Hair follicle dermal papilla cell (primary cell): ENCODE measurements at places on chromosomes 5 and 9. TPM values are rescaled to one million over a fixed set of nuclear protein-coding genes. Genes with fewer than 3 reads are reported as not detected.

The TARS1 gene
- 209 and 219 TPM in 2 replicates for total RNA-seq

The CARD6 gene
- total RNA-seq, result 14.6 and 18.0 TPM in 2 replicates

The IRF1 gene
- 76.4 and 90.7 TPM in 2 replicates for total RNA-seq

The LRRC19 gene
- total RNA-seq, result not detected in 2 replicates

The DMRT3 gene
- total RNA-seq, result not detected in 2 replicates

The TAF11L5 gene
- total RNA-seq, result not detected in 2 replicates

The MUSK gene
- 0.12 and 0.97 TPM in 2 replicates for total RNA-seq

The GABRA1 gene
- total RNA-seq, result not detected in 2 replicates

The NTRK2 gene
- 3.1 and 3.5 TPM in 2 replicates for total RNA-seq

The PCDHGA12 gene
- 23.6 and 37.8 TPM in 2 replicates for total RNA-seq

The RASA1 gene
- 45.7 and 53.7 TPM in 2 replicates for total RNA-seq

The WDR31 gene
- 1.6 and 2.2 TPM in 2 replicates for total RNA-seq

The CHMP5 gene
- 45.6 and 55.6 TPM in 2 replicates for total RNA-seq

The NR5A1 gene
- total RNA-seq, result not detected in 2 replicates

The RARS1 gene
- total RNA-seq, result 145 and 155 TPM in 2 replicates

The RPP25L gene
- total RNA-seq, result 15.4 and 18.3 TPM in 2 replicates

The ADCY2 gene
- under 0.01 and 0.65 TPM in 2 replicates for total RNA-seq

The AQP7 gene
- not detected in 2 replicates for total RNA-seq

The BAAT gene
- total RNA-seq, result 0.12 TPM in 1 of 2 replicates, not detected in the other

The PCDHAC1 gene
- 0.36 and 0.49 TPM in 2 replicates for total RNA-seq

The FAM169A gene
- total RNA-seq, result 4.7 and 5.3 TPM in 2 replicates

The FST gene
- 77.4 and 80.5 TPM in 2 replicates for total RNA-seq

The FAXDC2 gene
- 8.1 and 10.0 TPM in 2 replicates for total RNA-seq

The NSD1 gene
- 39.6 and 58.1 TPM in 2 replicates for total RNA-seq

The ENHO gene
- not detected in 2 replicates for total RNA-seq

The GLRA1 gene
- total RNA-seq, result not detected in 2 replicates

The PAXX gene
- 7.3 and 8.5 TPM in 2 replicates for total RNA-seq

The SLC36A2 gene
- not detected in 2 replicates for total RNA-seq

The LRRC26 gene
- not detected in 2 replicates for total RNA-seq

The CYLC2 gene
- not detected in 2 replicates for total RNA-seq

The SLC4A9 gene
- total RNA-seq, result not detected in 2 replicates

The PRDM9 gene
- not detected in 2 replicates for total RNA-seq

The PRLR gene
- total RNA-seq, result 0.49 and 3.2 TPM in 2 replicates

The MLANA gene
- total RNA-seq, result 0.32 TPM in 1 of 2 replicates, not detected in the other

The FAM78A gene
- 0.49 and 0.73 TPM in 2 replicates for total RNA-seq

The KIF12 gene
- total RNA-seq, result under 0.01 and 0.12 TPM in 2 replicates

The LCN1 gene
- total RNA-seq, result not detected in 2 replicates

The TSSK1B gene
- 0.36 and 0.49 TPM in 2 replicates for total RNA-seq

The IRX1 gene
- 26.1 and 30.5 TPM in 2 replicates for total RNA-seq

The SPINK13 gene
- not detected in 2 replicates for total RNA-seq

The HNRNPH1 gene
- total RNA-seq, result 234 and 341 TPM in 2 replicates
